IMR-90 (cell line): ENCODE measurements at places on chromosomes 7 and 10.
A peak's percentile ranks its signal among the peaks of the same experiment; 100 is the strongest.

DNA sequence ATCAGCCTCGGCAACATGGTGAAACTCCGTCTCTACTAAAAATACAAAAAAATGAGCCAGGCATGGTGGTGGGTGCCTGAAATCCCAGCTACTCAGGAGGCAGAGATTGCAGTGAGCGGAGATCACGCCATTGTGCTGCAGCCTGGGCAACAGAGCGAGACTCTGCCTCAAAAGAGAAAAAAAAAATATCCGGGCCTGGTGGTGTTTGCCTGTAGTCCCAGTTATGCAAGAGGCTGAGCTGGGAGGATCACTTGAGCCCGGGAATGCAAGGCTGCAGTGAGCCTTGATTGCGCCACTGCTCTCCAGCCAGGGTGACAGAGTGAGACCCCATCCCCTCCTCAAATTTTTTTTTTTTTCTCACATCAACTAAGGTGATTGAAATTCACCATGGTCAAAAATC, 42.8 kb downstream of the CDC123 start:
- no peak overlapping the region for H3K4me3 ChIP-seq
- H3K36me3 ChIP-seq = peaks cover 24% of the 10 kb centered on the region
- H3K27me3 ChIP-seq = no peaks in the 10 kb centered on the region
- H3K4me1 ChIP-seq = peaks cover 8% of the 10 kb centered on the region
- H3K27ac ChIP-seq = no peak overlapping the region

GRCh38 chr10:118523775-118524174, 71.7 kb downstream of the PRLHR start:
- no peaks in the 10 kb centered on the region for H3K36me3 ChIP-seq
- H3K27me3 ChIP-seq = no peaks in the 10 kb centered on the region
- DNase-seq = peak; percentile 5
- H3K4me3 ChIP-seq = no peak overlapping the region

DNA sequence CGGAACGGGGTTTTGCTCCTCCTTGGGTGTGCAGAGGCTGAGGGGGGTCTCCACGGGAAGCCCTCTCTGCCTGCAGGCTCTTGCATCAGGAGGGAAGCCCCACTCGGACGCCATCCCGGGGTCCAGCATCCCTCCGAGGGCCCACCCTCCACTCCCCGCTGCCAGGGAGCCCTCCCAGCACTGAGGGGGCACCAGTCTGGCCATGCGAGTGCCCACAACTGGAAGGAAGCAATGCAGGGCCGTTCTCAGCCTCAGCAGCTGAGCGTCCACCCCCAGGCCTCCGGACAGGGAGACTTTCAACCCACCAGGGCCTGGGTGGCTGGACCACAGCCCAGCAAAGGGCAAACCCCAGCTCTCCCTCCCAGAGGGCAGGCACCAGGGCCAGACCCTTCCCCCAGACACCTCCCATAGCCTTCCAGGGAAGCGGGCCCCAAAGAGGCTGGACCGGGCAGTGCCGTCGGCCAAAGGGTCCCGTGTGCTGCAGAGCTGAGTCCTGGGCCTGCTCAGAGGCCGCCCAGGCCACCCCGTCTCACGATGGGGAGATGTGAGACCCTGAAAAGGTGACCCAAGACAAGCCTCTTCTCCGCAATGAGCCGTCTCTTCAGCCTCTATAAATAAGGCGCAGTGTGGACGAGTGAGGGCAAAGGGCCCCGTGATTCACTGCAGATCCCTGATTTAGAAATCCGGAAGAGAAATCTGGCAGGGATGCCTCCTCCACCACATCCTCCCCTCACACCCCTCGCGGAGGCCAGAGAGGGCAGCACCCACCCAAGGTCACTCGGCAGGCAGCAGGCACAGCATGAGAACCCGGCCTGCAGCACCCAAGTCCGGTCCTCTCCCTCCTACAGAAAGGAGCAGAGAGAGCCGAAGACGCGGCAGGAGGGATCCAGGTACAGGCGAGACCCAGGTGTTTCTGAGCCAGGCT, 81.9 kb upstream of the DNAAF5 start:
- no peak overlapping the region for H3K4me3 ChIP-seq
- no peak for DNase-seq

- no peak overlapping the region for H3K27ac ChIP-seq
- H3K4me3 ChIP-seq = no peak overlapping the region
- H3K4me1 ChIP-seq = peaks cover 5% of the 10 kb centered on the region; the same call in 1 of the 2 replicates
- DNase-seq = no peak
These were observed 302.2 kb upstream of the ZMIZ1 start for GRCh38 chr10:78766603-78767002.

- no peak overlapping the region for H3K4me3 ChIP-seq
- H3K27ac ChIP-seq = no peak overlapping the region
- peaks cover 3% of the 10 kb centered on the region; the same call in 1 of the 2 replicates for H3K4me1 ChIP-seq
- DNase-seq = peak; percentile 40
These were observed 55.3 kb downstream of the KIF5B start for GRCh38 chr10:32000937-32001336.

DNA sequence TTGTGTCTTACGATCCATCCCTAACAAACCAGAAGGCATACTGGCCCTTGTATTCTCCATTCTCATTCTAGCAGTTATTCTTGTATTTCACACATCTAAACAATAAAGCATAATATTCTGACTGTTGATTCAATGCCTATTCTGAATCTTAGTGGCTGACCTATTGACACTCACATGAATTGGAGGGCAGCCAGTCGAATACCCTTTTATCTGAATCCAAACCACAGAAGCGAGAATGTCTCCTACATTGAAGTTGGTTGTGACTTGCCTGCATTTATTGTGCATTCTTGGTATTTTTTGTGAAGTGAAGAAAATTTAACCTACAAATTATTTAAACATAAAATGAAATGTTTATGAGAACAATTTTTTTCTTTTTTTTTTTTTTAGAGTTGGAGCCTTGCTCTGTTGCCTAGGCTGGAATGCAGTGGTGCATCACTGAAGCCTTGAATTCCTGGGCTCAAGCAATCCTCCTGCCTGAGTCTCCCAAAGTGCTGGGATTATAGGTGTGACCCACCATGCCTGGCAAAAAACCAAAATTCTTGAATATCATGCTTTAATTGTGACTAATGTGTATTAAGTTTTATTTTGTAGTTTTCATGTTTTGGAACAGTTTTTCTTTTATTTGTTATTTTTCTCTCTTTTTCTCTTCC, 22.7 kb downstream of the EXOC4 start:
- peaks cover 11% of the 10 kb centered on the region for H3K36me3 ChIP-seq
- no peaks in the 10 kb centered on the region for H3K27me3 ChIP-seq
- no peak overlapping the region for H3K4me3 ChIP-seq
- no peak overlapping the region for H3K27ac ChIP-seq

GRCh38 chr7:114910787-114911186, 11.1 kb upstream of the MDFIC start:
- H3K27me3 ChIP-seq = no peaks in the 10 kb centered on the region
- no peaks in the 10 kb centered on the region for H3K4me1 ChIP-seq
- no peaks in the 10 kb centered on the region for H3K36me3 ChIP-seq
- no peak overlapping the region for H3K4me3 ChIP-seq
- no peak overlapping the region for H3K27ac ChIP-seq
- no peak for DNase-seq

DNA sequence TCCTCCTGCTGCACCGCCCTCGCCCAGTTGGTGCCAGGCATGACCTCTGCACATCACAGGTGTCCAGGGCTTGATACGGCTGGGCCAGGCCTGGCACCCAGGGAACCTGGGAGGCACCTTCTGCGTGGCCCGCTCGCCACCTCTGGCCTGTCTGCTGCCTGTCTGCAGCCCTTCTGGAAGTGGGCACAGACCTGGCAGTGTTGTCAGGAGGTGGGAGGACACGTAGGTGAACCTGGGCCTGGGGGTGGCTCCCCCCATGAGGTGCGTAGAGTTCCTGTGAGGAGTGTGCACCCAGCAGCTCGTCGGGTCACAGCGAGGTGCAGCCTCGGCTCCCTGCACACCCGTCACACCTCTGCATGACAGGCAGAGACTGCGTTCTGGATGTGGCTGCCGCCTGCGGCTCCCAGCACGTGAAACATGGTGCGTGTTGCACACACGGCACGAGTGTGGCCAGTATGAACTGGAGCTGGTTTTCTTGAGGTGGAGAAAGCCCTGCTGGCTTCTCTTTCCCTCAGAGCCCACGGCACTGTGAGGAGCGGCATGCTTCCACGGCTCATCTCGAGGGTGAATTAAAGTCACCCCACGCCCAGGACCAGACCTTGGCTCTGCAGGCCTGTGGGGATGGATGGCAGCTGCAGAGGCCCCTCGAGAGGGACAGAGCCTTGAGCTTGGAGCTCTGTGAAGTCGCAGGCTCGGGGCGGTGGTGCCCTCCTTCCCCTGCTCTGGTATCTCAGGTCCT, 24.8 kb downstream of the INPP5A start:
- H3K27ac ChIP-seq = no peak overlapping the region
- H3K27me3 ChIP-seq = no peaks in the 10 kb centered on the region
- H3K4me1 ChIP-seq = no peaks in the 10 kb centered on the region; the same call in 1 of the 2 replicates
- DNase-seq = no peak
- no peaks in the 10 kb centered on the region for H3K36me3 ChIP-seq
- no peak overlapping the region for H3K4me3 ChIP-seq

- no peaks in the 10 kb centered on the region for H3K36me3 ChIP-seq
- no peaks in the 10 kb centered on the region for H3K4me1 ChIP-seq
- no peak overlapping the region for H3K4me3 ChIP-seq
- no peaks in the 10 kb centered on the region for H3K27me3 ChIP-seq
These were observed 316.8 kb upstream of the MTPN start for GRCh38 chr7:136293841-136294391.

DNA sequence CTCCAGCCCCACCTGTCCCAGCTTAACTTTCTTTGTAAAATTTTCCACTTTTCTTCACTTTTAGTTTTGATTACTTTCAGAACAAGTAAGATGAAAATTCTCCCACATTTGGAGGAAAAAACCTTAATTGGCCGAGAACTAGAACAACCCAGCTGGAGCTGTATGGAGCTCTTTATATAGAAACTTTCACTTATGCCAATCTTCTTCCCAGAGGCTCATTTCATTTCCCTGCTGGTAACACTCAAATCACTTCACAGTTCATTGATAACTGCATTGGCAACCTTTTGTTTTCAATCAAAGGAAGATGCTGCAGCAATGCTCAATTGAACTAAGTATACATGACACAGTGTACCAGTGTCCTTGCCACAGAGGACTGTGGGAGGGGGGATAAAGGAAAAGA, 176.2 kb upstream of the NOBOX start:
- no peaks in the 10 kb centered on the region for H3K27me3 ChIP-seq
- no peaks in the 10 kb centered on the region for H3K36me3 ChIP-seq
- H3K4me1 ChIP-seq = no peaks in the 10 kb centered on the region

GRCh38 chr10:2137549-2138174, 400.3 kb upstream of the ADARB2 start:
- H3K27ac ChIP-seq = no peak overlapping the region
- H3K27me3 ChIP-seq = no peaks in the 10 kb centered on the region
- no peak overlapping the region for H3K4me3 ChIP-seq
- no peak for DNase-seq

DNA sequence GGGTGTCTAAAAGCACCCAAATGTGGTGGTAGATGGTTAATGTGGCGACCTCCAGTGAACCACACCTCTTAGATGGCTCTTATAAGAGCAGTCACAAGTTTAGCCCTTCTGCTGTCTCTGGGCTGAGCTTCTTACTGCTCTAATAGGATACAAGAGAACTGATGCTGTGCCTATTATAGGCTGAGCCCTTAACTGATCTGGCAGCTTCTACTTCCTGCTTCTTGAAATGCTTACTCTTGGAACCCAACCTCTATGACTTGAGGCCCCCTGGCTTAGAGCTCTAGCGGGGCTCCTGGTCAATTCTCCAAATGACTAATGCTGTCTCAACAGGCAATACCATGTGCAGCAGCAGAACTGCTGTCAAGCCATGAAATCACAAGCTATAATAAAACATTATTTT, 35.0 kb upstream of the LSM8 start:
- DNase-seq = peak; percentile 8
- H3K4me1 ChIP-seq = no peaks in the 10 kb centered on the region; the same call in 1 of the 2 replicates
- no peak overlapping the region for H3K27ac ChIP-seq
- H3K36me3 ChIP-seq = no peaks in the 10 kb centered on the region
- no peaks in the 10 kb centered on the region for H3K27me3 ChIP-seq

DNA sequence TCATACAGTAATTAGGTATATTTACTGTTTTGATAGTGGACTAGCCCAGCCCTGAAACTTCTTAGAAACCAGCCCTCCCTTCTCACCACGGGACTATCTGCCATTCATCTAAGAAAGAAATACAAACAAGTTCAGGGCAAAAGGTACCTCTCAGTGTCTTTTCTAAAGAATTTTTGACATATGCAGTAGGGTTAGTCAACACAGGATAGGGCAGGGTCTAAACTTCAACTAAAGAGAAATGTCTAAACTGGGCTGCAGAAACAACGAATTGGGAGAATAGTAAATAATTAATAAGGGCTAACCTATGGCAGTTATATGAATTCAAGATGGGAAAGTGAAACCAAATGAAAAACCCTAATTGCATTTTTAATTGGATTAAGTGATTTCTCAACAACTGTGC, 496.6 kb downstream of the INHBA start:
- H3K36me3 ChIP-seq = no peaks in the 10 kb centered on the region
- H3K27me3 ChIP-seq = no peaks in the 10 kb centered on the region
- DNase-seq = no peak
- no peaks in the 10 kb centered on the region for H3K4me1 ChIP-seq

GRCh38 chr7:21651697-21652096, 108.9 kb downstream of the DNAH11 start:
- H3K36me3 ChIP-seq = no peaks in the 10 kb centered on the region
- no peaks in the 10 kb centered on the region for H3K27me3 ChIP-seq
- H3K4me3 ChIP-seq = no peak overlapping the region

GRCh38 chr10:75371010-75371409, 30.6 kb downstream of the ZNF503 start:
- no peak overlapping the region for H3K4me3 ChIP-seq
- no peaks in the 10 kb centered on the region for H3K36me3 ChIP-seq
- no peaks in the 10 kb centered on the region for H3K4me1 ChIP-seq
- no peak for DNase-seq

GRCh38 chr10:20817116-20817515, 80.0 kb downstream of the NEBL start:
- DNase-seq = no peak
- no peaks in the 10 kb centered on the region for H3K27me3 ChIP-seq
- H3K36me3 ChIP-seq = no peaks in the 10 kb centered on the region
- H3K27ac ChIP-seq = no peak overlapping the region
- no peaks in the 10 kb centered on the region for H3K4me1 ChIP-seq
- no peak overlapping the region for H3K4me3 ChIP-seq

GRCh38 chr10:6894405-6894804, 314.3 kb upstream of the PRKCQ start:
- no peak overlapping the region for H3K4me3 ChIP-seq
- no peaks in the 10 kb centered on the region for H3K36me3 ChIP-seq

GRCh38 chr7:2336626-2337299, 17.9 kb upstream of the EIF3B start:
- no peak overlapping the region for H3K4me3 ChIP-seq
- no peaks in the 10 kb centered on the region for H3K4me1 ChIP-seq
- H3K27me3 ChIP-seq = no peaks in the 10 kb centered on the region
- H3K36me3 ChIP-seq = no peaks in the 10 kb centered on the region
- DNase-seq = no peak

DNA sequence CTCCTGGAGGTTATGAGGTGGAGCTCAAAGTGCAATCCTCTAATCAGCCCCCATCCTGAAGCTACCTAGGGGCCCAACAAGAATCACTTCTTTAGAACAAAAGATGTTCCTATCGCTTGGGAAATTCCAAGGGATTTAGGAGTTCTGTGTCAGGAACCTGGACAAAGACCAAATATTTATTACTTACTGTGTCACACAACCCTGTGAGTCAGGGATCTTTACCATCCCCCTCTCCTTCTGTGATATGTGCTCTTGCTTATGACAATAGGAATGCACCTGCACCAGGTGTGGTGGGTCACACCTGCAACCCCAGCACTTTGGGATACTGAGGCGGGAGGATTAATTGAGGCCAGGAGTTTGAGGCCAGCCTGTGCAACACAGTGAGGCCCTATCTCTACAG, 485.8 kb downstream of the PLXDC2 start:
- no peaks in the 10 kb centered on the region for H3K36me3 ChIP-seq
- no peaks in the 10 kb centered on the region for H3K27me3 ChIP-seq
- H3K4me1 ChIP-seq = no peaks in the 10 kb centered on the region; the same call in 1 of the 2 replicates
- H3K4me3 ChIP-seq = no peak overlapping the region
- H3K27ac ChIP-seq = no peak overlapping the region
